Left lung (tissue), 14 donors: ENCODE measurements at places on chromosomes 16 and 17. TPM values are rescaled to one million over a fixed set of nuclear protein-coding genes. Genes with fewer than 3 reads are reported as not detected.

The IFT20 gene
- total RNA-seq = 42.2 TPM

DNA sequence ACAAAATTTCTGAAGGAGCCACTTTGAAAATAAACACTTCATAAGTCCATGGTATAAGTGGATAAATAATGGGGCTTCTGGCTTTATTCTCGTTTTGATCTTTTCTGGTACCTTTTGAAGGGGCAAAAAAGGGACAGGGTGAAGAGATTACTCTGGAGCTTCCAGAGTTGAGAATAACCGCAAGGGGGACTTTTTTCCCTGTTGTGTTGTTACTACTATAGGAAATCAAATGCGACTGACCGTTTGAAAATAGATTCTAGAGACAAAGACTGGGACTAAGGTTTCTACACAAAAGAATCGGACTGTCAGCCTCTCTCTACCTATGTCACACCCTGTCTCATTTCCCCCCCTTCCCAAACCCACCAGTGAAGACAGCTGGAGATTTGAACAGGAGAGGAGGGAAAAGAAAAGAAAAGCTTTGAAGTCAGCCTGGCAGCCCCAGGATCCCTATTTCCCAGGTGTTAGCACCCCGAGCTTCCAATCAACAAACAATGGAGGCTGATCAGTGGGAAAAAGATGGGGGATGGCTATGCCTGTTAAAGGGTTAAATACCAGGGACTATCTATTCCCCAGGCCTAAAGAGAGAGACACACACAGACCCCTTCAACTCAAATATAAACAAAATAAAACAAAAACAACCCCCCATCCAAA, 8.4 kb downstream of the HOXB4 start:
- no peak for DNase-seq

GRCh38 chr16:54911079-54911478, 19.6 kb upstream of the IRX5 start:
- DNase-seq = no peak

GRCh38 chr17:78268191-78268874, 36.9 kb downstream of the TMEM235 start:
- no peak for DNase-seq
